Umbilical cord (tissue), 2 donors: ENCODE measurements at places on chromosomes 6 and 20. TPM values are rescaled to one million over a fixed set of nuclear protein-coding genes. Genes with fewer than 3 reads are reported as not detected.

Gene BTNL2
- not detected for total RNA-seq

Gene WFDC10B
- total RNA-seq = not detected

Gene STXBP5
- 57.5 TPM for total RNA-seq

Gene PLA2G7
- 0.48 TPM for total RNA-seq

Gene GPSM3
- total RNA-seq = 1.2 TPM

Gene CDH26
- total RNA-seq = 7.9 TPM

Gene GNAS-AS1
- 4.1 TPM for total RNA-seq

Gene CEP57L1
- total RNA-seq = 59.7 TPM

Gene NCOA7
- total RNA-seq = 31.3 TPM

Gene SLC16A10
- 36.8 TPM for total RNA-seq

Gene SFTA2
- total RNA-seq = not detected

Gene OLIG3
- total RNA-seq = not detected

Gene FAM162B
- total RNA-seq = 2.2 TPM

Gene MUCL3
- 2.4 TPM for total RNA-seq

Gene APOM
- not detected for total RNA-seq

DNA sequence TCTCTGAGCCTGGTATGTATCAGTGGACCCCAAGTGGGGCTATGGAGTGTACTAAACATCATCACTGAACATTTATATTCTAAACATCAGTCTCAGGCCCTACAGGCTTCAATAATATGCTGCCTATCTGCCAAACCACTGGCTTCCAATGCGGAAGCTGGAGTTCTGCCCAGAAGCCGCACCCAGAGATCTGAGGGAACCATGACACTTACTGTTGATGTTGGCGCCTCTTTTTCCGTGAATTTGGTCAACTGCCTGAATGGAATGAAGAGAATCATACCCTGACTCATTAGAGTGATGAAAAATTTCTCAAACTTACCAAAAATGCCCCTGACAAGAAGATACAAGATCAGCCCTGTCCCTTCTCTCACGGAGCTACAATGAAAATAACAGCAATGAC is 66.2 kb downstream of the SLC22A23 start:
- no peak for DNase-seq

- no peak for DNase-seq
Observed at GRCh38 chr6:97151601-97152000, 131.4 kb downstream of the MMS22L start.

GRCh38 chr6:136618086-136618485 is 67.9 kb upstream of the MAP7 start:
- DNase-seq = no peak

- DNase-seq = no peak
Observed at GRCh38 chr20:5402903-5403531, 86.3 kb upstream of the PROKR2 start.

DNA sequence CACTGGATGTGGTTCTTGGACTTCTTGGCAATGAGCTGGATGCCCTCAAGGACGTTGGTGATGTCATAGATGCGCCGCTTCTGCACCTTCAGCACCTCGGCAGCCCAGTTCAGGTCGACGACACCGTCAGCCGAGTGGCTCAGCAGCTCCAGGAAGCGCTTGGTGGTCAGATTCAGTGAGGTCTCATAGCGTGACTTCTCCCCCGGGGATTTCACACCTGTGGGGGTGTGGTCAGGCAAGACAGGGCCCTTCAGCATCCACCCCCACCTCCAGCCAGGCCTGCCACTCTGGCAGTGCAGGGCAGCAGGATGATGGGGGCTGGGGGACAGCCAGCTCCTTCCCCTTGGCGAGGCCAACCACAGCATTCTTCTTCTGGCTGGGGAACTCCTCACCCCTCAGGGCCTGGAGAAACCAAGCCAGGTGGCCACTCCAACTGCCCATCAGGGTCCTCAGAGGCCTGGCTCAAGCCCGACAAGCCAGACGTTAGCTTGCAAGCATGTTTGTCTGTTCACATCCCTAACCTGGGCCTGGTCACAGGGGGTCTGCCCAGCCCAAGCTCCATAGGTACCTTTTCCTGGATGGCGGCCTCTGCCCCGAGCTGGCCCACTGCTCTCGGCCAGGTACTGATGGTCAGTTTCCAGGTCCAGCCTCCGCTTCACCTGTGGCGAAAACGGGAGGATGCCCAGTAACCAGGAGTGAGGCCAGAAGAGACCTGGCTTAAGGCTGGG is 5.7 kb upstream of the NECAB3 start:
- no peak for DNase-seq

GRCh38 chr6:3259491-3259958 is 778 bp downstream of the PSMG4 start:
- peak; percentile 54 for DNase-seq

DNA sequence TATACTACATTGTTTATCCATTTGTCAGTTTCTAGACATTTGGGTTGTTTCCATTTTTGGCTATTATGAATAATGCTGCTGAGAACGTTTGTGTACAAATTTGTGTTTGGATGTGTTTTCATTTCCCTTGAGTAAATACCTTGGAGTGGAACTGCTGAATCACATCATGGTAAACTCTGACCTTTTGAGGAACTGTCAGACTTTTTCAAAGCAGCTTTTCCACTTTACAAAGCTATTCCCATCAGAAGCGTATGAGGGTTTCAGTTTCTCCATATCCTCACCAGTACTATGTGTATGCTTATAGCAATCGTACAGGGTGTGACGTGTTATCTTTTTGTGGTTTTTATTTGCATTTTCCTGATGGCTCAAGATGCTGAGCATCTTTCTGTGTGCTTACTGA is 103.7 kb downstream of the MYO6 start:
- DNase-seq = no peak

DNA sequence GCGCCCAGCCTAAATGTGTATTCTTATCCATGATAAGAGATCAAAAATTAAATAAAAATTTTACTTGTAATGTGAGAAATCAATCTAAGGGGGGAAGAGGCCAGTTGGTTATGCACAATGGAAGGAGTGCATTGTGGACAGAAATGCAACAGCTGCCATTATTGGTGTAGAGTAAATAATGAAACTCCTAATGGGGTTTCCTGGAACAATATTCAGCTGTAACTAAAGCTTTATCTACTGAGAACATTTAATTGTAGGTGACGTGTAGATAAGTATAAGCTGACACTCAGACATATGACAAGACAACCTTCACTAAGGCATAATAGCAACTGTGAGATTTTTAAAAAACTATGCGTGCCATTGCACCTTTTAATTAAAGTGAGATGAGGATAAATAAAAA is 71.4 kb downstream of the CEP57L1 start:
- no peak for DNase-seq

DNA sequence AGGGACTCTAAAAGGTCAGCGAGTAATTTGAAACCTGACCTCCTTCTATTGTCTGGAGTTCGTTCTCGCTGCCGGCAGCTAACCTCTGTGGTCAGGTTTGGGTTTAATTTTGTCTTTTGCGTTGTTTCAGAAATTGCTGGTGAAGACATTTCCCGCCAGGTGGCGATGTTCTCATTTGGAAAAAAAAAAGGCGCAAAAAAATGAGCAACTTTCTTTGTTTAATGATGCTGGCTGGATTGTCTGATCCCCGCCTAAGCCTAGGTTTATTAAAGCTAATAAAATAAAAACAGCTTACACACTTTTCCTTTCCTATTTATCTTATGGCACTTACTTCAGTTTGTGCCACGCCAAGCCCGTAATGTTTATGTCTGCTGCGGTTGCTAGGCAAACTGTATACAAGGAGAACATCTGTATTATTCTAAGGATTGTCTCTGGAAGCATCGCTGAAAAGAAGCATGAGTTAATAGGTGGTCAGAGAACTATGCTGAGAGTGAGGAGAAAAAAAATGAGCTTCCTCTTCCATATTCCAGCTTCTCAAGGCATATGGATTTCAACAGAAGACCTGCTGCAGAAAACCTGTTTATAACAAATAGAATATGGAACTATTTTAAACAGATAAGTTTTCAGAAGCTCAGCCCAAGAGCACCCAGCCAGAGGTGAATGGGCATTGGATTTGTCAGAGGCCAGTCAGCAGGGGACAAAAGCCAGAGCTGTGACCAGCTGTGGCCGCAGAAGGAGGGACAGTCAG is 205.7 kb downstream of the DOK5 start:
- DNase-seq = peak; percentile 97

GRCh38 chr6:15439410-15440025 is 193.6 kb downstream of the JARID2 start:
- DNase-seq = no peak

- DNase-seq = no peak
Observed at GRCh38 chr6:133136177-133136880, 104.8 kb upstream of the EYA4 start.

DNA sequence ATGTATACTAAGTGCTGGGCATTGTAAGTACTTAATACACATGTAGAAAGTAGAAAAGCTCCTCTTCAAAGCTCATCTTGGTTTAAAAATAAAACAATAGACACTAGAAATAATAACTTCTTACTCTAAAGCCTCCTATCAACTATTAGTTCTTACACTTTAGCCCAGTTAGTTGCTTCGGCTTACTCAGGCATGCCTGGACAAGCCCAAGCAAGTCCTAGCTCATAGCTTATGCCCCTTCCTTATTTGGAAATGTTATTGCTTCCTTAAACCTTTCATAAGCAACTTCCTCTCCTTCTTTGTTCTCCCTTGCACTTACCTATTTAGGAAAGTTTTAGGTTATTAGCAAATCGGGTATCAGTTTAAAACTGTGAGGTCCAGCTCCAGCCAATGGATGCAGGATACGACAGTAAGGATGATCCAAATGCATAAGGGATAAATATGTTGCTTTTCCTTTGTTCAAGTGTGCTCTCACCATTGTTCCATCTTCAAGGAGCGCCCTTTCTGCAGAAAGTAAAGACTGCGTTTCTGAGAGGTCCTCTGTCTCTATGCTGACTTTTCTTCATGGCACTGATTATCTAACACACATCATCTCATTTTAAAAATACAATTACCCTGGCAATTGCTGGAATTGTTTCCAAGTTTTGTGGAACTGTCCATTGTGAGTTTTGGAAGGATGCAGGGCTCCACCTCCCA is 12.3 kb downstream of the TMEM30A start:
- DNase-seq = no peak

GRCh38 chr6:57216235-57217101 is 5.6 kb downstream of the RAB23 start:
- DNase-seq = no peak

DNA sequence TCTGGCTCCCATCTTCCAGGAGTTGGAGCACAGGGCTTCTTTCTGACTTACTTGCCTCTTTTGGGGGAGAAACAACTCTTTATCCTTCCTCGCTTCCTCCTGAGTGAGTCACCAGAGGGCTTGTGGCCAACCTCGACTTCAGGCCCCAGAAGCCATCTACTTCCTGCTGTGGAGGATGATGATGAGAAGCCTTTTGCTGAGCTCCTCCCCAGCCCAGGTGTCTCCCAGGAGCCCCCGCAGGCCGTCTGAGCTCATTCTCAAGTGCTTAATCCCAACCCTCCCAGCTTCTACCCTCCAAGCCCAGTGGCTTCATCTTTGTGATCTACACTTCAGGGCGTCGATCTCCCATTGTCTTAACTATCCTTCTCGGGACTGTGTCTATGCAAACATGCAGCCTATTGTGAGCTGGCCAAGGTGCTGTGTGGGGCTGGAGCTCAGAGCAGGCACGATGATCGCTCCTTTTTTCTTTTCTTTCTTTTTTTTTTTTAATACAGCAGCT is 27.9 kb downstream of the SDCBP2 start:
- DNase-seq = no peak

DNA sequence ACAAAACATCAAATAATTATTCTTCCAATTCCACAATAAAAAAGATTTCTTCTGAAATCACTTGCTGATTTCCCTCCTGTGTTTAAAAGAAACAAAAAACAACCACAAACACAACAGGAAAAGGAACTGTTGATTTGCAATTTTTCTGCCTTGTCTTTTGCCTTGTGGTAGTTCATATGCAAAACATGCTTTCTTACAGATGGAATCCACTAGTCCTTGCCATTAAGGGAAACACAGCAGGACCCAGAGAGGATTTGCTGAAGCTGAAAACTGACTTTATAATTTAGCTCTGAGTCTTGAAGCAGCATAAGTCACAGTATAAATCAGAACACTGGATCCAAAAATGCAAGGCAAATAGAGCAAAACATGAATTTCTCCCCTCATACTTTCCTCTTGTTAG is 328.8 kb downstream of the PHF3 start:
- peak; percentile 57 for DNase-seq

GRCh38 chr6:33458676-33459075 is 4.3 kb downstream of the ZBTB9 start:
- no peak for DNase-seq

DNA sequence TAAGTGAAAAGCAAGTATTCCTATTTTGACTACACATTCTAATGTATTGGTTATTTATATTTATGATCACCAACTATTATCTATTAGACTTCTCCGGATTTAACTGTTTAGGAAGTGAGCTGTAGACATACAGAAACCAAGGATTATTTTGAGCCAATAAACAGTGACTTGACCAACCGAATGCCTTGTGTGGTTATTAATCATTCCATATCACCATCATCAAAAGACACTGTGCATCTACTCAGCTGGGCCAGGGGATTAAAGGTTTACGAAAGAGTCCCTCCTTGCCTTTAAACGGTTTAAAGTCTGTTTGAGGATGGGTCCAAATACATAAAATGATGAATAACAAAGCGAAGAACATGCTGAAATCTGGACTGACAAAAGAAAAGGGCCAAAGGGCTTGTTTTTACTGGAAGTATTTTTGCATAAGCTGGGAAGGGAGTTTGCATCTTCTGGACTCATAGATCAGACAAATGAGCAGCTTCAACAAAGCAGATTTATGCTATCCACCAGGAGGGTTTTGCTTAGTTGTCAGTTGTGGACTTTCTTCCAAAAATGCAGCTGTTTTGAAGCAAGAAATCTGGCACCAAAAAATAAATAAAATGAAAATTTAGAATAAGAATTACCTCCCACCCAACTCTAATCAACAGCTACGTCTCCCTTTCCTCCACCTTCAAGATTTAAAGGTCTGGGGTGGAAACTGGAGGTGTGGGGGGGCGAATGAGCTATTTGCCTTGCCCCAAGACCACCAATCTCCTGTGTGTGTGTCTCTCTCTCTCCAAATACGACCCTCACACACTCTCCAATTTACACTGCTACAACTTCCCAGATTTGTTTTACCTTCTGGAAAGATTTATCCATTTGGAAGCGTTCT is 33.6 kb upstream of the ID4 start:
- DNase-seq = peak; percentile 84

DNA sequence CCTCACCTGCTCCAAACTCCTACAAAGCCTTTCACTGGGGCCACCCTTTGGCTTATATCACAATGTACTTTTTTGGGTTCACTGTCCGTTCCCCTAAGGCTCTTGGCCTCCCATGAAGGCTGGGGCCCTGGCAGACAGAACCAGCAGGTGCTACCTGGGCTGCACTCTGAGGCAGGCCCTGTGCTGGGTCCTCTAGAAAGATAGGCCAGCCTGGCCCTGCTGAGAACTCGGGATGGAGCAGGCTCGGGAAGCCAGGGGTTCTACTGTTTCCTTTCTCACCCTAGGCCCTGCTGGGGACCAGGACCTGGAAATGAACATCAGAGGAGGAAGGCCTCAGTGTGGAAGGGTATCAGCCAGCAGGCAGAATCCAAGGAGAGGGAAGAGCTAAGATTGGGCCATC is 79.5 kb downstream of the MRPL14 start:
- no peak for DNase-seq

GRCh38 chr6:16278048-16278724 is 39.8 kb downstream of the GMPR start:
- no peak for DNase-seq

- DNase-seq = no peak
Observed at GRCh38 chr20:23646106-23646873, 8.5 kb upstream of the CST3 start.
